Cortex of kidney (tissue), 1 donor: ENCODE measurements at places on chromosomes 5 and 9.

DNA sequence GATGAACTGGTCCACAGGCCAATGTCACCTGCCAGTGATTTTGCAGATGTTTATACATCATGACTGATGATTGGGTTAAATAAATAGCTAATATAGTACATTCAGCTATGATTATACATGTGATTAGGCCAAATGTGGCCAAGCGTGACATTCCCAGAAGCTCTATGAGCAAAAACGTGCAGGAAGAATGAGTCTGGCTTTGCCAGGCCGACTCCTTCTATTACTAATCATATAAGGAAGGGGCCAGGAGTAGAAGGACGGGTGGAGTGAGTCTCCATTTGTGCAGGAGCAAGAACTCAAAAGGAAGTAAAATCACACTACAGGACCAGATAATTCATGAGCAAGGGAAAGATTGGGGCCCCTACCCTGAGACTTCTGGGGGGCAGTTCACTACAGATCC is 178.2 kb downstream of the ROR2 start:
- DNase-seq = no peak

- DNase-seq = no peak
Observed at GRCh38 chr9:113886026-113886369, 9.9 kb downstream of the ZNF618 start.

- DNase-seq = no peak
Observed at GRCh38 chr5:150338546-150338945, 19.0 kb upstream of the TCOF1 start.

DNA sequence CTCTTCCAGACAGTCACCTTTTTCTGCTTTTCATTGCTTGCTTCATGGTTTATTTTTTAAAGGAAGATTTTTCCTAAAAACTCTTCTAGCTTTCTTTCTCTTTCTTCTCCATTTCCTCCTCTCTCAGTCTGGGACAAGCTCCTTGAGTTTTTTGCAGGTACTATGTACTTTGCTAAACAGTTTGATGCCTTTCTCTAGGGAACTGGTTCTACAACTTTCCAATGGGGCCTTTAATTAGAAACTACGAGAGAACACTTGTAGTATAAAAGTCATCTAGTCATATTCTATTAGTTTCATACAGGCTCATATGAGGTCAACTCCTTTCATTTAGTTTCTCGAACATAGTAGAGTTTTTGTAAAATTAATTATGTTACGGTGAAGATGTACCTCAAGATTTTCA is 189.6 kb downstream of the DOCK8 start:
- DNase-seq = no peak

- no peak for DNase-seq
Observed at GRCh38 chr5:142866563-142867275, 96.5 kb downstream of the ARHGAP26 start.

DNA sequence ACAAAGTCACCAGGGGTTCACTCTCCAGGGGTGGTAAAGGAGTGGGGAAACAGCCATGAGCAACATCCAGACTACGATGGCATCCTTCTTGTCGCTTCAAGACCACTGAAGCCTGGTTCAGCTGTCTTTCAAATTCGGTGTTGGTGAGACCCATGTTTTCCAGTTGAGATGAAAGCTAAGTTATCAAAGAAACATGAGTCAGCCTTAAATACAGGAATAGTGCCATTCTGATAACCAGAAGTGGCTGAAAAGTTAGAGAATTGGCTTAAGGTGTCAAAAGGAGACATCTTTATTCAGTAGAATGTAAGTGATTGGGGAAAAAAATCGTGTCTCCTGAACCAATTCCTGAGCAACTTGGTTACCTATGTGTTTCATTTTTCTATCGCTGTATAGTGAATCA is 7.0 kb upstream of the CARD19 start:
- DNase-seq = no peak

GRCh38 chr5:136123236-136123768 is 9.3 kb upstream of the SMAD5 start:
- no peak for DNase-seq

GRCh38 chr5:14503681-14504331 is 77.8 kb upstream of the OTULINL start:
- DNase-seq = no peak

GRCh38 chr5:142833517-142834449 is 63.6 kb downstream of the ARHGAP26 start:
- DNase-seq = no peak

DNA sequence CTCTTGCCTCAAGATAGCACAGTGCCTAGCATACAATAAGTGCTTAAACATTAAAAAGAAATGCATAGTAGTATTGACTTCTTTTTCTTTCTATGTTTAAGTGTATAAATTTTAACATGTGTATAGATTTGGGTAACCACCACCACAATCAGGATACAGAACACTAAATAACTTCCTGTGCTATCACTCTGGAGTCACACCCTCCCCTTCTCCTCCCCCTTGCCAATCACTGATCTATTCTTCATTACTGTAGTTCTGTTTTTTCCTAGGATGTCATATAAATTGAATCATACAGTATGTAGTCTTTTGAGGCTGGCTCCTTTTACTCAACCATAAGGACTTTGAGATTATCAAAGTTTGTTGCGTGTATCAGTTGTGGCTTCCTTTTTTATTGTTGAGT is 68.5 kb downstream of the OSTF1 start:
- DNase-seq = no peak

GRCh38 chr5:164361986-164362385 is 856.6 kb downstream of the MAT2B start:
- DNase-seq = no peak

DNA sequence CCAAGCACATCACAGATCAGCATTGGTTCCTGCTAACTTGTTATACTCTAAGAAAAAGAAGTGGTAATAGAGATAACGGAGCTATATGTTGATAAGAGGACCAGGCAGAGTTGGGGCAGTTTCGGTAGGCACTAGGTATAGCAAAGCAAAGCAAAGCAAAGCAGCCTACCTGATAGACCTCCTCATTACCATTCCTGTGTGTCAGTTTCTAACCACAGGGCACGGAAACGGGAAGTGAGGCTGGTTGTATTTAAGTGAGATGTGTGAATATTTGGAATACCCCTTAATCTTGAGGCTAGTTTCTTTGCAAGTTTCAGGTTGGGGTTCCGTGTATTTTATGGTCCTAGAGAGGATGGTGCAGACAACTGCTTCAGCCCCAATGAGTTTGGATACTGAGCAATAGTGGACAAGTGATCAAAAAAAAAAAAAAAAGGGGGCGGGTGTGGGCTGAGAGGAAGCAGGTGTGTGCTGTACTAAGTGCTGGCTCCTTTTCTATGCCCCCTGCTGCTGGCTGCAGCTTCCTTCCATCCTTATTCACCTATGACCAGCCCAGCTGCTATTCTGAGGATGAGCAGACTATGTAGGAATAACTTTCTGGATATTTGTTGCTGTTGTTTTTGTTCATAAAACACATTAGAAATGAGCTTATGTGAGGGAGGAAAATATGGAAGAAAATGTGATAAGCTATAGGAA is 183.3 kb downstream of the SH3GL2 start:
- no peak for DNase-seq

- DNase-seq = no peak
Observed at GRCh38 chr5:147481874-147482705, 27.8 kb downstream of the DPYSL3 start.

DNA sequence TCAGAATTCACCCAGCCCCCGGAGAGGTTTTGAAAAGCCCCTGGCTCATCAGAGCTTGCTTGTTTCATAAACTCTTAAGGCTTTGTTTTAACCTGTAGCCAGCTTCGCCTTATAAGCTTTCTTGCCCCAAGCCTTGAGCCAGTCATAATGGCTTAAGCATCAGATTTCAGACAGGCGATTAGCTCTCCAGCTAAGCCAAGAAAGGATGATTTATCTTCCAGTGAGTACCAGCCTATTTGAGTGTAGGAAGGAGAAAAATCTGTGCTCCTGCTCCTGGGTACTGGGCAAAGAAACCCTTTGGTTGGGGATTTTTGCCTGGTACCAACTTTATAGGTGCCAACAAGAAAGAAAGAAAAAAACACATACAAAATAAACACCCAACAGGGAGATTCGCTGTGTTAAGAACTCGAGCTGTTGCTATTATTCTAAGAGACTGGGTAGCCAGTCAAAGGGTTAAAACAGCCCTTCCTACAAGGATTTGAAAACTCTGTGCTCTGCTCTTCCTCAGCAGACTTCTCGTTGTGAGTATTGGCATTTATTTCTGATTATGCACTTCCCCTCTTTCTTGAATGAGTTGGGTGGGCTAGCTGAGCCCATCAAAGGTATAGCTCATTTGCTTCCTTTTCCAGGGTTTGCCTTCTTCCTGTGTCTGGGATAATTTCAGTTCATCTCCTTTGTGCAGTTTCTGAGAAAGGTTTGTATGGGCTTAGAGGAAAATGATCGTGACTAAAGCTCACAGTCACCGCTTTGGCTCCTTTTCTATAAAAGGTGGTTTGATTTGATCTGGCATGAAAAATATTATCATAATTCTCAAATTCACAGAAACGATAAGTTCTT is 157.2 kb upstream of the DMRT1 start:
- no peak for DNase-seq

DNA sequence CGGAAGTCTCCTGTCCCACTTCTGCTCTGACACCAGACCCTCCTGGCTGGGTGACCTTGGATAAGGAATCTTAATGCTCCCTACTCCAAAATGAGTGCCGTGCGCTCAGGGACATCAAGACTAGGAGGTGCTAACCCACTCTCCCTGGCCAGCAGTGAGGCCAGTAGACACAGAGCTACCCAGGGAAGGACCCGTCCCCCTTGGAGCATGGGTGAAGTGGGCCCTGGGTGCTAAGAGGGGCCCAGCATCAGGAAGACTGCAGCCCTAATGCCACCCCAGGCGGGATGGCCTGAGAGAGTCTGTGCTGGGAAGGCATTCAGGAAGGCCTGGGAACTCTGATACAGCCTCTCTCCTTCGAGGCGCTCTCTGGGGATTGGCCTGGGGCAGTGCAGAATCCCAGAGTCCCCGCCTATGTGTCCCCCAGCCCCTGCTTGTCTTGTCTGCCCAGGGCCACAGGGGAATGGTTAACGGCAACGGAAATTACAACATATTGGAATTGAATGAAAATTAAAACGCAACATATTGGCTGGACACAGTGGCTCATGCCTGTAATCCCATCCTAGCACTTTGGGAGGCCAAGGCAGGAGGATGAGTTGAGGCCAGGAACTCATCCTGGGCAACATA is 29.7 kb upstream of the RNU6ATAC start:
- no peak for DNase-seq

- DNase-seq = no peak
Observed at GRCh38 chr5:173041881-173042762, 14.0 kb upstream of the CREBRF start.

DNA sequence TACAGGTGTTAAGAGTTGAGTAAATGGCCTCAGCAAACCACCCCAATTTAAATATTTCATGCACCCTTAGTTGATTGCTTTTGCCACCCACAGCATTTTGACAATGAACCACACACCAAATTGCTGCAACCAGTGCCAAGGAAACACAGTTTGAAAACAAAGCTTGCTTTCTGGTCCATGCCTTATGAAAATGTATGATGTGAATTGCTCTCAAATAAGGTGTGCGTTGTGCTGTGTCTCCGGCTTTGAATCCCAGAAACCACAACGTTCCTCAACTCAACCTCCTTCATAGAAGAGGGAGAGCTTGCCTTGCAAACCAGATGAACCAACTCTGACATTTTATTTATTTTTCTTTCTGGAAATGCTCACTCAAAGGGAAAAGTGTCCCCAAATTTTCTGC is 762.7 kb downstream of the TLE1 start:
- no peak for DNase-seq

GRCh38 chr5:82364497-82364896 is 86.3 kb upstream of the RPS23 start:
- no peak for DNase-seq

GRCh38 chr5:181235689-181236366 is 7.9 kb downstream of the RACK1 start:
- DNase-seq = no peak

GRCh38 chr5:39399135-39400036 is 25.4 kb downstream of the DAB2 start:
- DNase-seq = no peak

DNA sequence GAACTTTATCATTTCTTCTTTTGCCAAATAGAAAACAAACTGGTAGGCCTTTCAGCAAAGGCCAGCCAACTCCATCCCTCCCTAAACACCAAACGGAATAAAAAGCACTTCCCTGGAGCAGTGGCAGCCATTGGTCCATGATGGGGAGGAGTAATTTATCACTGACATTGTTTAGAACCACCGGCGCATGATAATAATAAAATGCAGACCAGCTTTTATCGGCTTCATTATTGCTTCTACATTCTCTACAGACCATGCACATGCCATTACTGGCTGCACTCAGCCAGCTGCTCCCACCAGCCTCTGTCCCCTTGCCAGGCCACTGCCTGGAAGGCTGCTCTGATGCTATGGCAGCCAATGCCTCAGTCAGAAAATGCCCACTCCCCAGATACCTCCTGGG is 45.9 kb downstream of the ABCA1 start:
- DNase-seq = no peak

GRCh38 chr5:136819526-136820302 is 454.4 kb upstream of the TRPC7 start:
- DNase-seq = no peak

DNA sequence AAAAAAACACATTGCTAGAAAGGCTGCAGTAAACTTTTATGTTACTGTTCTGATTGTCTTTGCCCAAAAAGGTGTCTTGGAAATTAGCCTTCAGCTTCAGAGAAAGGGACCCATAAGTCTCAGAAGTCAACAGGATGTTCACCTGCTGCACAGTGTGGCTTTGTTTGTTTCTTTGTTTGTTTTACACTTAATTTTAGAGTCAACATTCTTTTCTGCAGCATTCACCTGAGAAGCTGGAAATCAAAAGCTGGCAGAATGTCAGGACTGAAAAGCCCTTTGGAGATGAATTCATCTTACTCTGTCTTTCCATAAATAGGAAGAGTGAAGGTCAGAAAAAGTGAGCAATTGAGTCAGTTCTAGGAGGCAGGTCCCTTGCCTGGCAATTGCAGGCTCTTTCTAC is 170.0 kb downstream of the PAPPA start:
- no peak for DNase-seq

DNA sequence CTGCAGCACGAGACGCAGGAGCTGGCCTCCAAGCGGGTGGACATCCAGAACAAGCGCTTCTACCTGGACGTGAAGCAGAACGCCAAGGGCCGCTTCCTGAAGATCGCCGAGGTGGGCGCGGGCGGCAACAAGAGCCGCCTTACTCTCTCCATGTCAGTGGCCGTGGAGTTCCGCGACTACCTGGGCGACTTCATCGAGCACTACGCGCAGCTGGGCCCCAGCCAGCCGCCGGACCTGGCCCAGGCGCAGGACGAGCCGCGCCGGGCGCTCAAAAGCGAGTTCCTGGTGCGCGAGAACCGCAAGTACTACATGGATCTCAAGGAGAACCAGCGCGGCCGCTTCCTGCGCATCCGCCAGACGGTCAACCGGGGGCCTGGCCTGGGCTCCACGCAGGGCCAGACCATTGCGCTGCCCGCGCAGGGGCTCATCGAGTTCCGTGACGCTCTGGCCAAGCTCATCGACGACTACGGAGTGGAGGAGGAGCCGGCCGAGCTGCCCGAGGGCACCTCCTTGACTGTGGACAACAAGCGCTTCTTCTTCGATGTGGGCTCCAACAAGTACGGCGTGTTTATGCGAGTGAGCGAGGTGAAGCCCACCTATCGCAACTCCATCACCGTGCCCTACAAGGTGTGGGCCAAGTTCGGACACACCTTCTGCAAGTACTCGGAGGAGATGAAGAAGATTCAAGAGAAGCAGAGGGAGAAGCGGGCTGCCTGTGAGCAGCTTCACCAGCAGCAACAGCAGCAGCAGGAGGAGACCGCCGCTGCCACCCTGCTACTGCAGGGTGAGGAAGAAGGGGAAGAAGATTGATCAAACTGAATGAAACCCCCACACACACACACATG is 654 bp downstream of the PURA start:
- no peak for DNase-seq

- DNase-seq = no peak
Observed at GRCh38 chr9:134323741-134324358, 2.4 kb upstream of the RXRA start.
